Left ventricle myocardium inferior (tissue), 1 donor: ENCODE measurements at places on chromosomes 13 and 19. TPM values are rescaled to one million over a fixed set of nuclear protein-coding genes. Genes with fewer than 3 reads are reported as not detected.

- DNase-seq: no peak
These were observed 3.8 kb upstream of the FGF14 start for GRCh38 chr13:102405499-102406100.

GRCh38 chr19:35090506-35091214, 25.0 kb upstream of the FXYD3 start:
- no peak for DNase-seq

The RFPL4AL1 gene
- total RNA-seq: not detected

The CACNG7 gene
- total RNA-seq: not detected

DNA sequence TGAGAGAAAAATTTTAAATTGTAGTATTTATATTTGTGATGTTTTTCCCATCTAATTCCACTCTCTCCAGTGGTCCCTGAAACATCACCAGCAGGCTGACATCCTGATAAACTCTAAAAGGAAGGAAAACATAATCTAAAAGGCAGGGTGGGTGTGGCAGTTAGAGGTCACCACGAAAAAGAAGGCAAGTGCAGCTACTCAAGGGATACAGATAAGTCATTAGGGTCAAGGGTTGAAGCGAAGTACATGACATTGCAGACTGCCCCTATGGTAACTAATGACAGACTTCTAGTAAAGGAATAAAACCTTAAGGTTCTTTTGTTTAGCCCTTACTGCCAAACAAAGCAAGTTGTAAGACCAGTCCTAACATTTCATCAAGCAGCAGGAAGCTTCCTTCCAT, 6.0 kb upstream of the NEK3 start:
- no peak for DNase-seq

The OR10H2 gene
- total RNA-seq: not detected

DNA sequence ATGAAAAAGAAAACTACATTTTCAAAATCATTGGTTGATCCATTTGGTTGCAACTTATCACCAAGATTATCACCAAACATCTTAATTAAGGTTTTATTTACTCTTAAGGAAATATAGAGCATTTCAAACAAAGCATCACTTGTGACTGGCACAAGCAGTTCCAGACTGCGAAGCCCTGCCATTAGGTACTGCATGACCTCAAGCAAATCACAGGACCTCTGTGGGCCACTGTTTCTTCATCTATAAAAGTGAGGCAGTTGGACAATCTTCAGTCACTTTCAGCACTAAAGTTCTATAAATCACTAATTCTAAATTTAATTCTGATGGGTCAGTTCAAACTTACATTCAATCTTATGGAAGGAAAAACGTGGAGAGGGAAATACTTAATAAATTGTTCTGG, 2.0 kb downstream of the ELF1 start:
- DNase-seq: no peak
